ENCODE measurements at places on chromosomes 6 and 20. TPM values are rescaled to one million over a fixed set of nuclear protein-coding genes. Genes with fewer than 3 reads are reported as not detected.

The EYA4 gene
- total RNA-seq = 0.21 TPM

The ZFP57 gene
- 0.59 TPM for total RNA-seq

- H3K27me3 ChIP-seq = no peaks in the 10 kb centered on the region
- no peaks in the 10 kb centered on the region for H3K36me3 ChIP-seq
- peaks cover 8% of the 10 kb centered on the region for H3K4me1 ChIP-seq
- no peak for DNase-seq
- no peak overlapping the region for H3K27ac ChIP-seq
Measured at GRCh38 chr6:114619621-114620200, 276.9 kb upstream of the HS3ST5 start.

DNA sequence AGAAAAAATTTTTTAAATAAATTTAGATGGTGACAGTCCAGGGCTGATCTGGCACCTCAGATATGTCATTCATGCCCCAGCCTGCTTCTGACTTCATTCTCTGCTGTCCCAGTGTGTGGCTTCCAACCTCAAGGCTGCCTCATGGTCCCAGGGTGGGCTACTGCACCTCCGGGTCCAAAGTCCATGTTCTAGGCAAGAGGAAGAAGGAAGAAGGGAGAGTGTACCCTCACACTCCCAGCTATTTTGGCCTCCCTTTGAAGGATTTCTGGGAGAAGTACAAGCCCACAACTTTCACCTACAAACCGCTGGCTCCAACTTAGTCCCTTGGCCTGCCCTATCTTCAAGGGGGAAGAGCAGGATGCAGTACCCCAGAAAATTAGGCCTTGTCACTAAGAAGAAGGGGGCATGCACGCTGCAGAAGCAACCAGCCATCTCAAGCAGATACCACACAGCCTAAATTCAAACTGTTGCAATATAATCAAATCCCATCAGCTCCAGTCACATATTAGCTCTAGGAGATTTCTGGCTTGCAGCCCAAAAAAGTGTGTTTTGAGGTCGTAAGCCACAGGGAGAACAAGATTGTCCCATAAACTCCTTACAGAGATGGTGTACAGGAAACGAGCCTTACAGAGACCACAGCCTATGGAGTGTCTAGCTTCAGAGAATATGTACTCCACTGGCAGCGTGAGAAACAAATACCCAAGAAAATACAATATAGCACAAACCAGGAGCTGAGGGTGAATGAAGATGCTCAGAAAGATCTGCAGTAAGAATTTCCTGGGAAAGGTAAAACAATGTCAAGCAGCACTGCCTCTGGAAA, 906 bp upstream of the BTN3A2 start:
- no peaks in the 10 kb centered on the region for H3K36me3 ChIP-seq
- no peak for DNase-seq
- no peaks in the 10 kb centered on the region for H3K27me3 ChIP-seq
- no peaks in the 10 kb centered on the region for H3K4me1 ChIP-seq

The NHLRC1 gene
- 1.0 TPM for total RNA-seq

The PTK6 gene
- 0.28 TPM for total RNA-seq

GRCh38 chr20:40797425-40797824, 108.4 kb upstream of the MAFB start:
- no peaks in the 10 kb centered on the region for H3K27me3 ChIP-seq
- DNase-seq = peak; percentile 76
- no peaks in the 10 kb centered on the region for H3K36me3 ChIP-seq
- no peaks in the 10 kb centered on the region for H3K4me1 ChIP-seq

The ERVFRD-1 gene
- not detected for total RNA-seq

DNA sequence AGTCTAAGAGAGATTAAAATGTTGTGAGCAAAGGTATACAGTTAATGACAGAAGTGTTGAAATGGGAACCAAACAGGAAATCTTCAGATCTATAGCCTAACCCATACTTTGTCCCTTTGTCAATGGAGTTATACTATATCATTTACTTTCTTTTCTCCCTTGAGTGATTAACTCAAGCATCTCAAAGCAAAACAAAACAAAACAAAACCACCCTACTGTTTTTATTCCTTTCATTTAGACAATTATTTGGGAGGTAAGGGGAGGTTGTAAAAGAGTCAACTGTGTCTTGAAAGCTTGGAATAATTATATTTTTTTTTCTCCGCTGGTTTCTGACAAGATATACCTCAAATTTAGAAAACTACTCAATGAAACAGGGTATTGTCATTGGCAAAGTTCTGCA, 139.8 kb upstream of the HMGN3 start:
- H3K4me1 ChIP-seq = peaks cover 3% of the 10 kb centered on the region
- no peak overlapping the region for H3K4me3 ChIP-seq
- H3K27ac ChIP-seq = no peak overlapping the region

Measured in GM23338 (cell line).